ENCODE measurements at places on chromosomes 5 and 9.

- peak; percentile 66 for DNase-seq
These were observed 11.5 kb downstream of the CCDC127 start for GRCh38 chr5:206406-206805.

DNA sequence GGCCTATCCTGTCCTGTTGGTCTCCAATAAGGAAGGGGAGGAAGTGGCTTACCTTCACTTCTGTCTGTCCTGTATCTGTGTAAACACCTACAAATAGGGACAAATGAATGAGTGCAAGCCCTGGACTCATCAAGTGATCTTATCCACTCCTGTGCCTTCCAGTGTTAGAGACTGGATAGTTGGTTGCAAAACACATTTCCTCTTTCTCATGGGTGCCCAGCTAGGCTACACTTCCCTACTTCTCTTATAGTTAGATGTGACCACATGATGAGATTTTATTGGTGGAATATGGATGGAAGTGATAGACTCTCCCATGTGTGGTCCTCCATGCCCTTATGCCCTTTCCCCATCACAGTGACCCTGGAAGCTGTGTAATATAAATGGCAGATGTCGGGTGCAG lies 16.9 kb upstream of the PFDN1 start:
- no peak for DNase-seq

DNA sequence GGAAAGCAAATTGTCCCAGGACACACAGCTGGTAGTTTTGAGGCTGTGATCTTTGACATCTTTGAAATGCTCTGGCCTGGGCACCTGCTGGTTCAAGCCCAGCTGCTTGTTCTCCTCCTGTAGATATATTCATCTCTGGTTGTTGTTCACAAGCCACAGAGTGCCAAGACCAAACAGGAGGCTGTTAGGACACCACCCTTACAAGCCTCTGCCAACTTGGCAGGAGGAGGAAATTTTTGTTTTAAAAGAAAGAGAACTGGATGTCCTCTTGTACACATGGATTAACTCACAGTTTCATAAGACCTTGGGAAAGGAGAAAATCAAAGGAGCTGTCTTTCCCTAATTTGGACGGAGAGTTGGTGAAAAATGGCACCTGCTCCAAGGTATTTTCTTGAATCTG lies 8.5 kb upstream of the ZFP62 start:
- DNase-seq: no peak

DNA sequence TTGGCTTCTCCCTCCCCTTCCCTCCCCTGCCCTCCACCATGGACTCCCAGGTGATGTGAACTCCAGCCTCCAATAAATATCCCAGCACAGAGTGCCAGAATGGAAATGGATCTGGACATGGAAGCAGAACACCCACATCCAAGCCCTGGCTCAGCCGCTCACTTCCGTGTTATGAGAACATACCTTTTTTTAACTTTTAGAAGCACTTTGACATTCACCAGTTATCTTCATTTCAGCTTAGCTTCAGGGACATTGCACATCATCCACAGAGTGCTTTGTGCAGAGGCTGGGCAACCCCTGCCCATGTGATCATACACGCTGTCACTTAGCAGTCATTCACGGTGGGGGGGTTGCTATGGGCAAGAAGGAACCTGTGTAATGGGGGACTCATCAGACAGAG lies 9.1 kb downstream of the AFAP1L1 start:
- no peak for DNase-seq

- no peak for DNase-seq
These were observed 125.1 kb downstream of the RPS23 start for GRCh38 chr5:82152978-82153481.

GRCh38 chr9:129442803-129443511 lies 177.9 kb downstream of the C9orf50 start:
- no peak for DNase-seq

- DNase-seq: peak; percentile 47
These were observed 32.3 kb upstream of the NRG2 start for GRCh38 chr5:140075371-140075770.

GRCh38 chr5:113068559-113068958 lies 92.0 kb downstream of the DCP2 start:
- peak; percentile 62 for DNase-seq

DNA sequence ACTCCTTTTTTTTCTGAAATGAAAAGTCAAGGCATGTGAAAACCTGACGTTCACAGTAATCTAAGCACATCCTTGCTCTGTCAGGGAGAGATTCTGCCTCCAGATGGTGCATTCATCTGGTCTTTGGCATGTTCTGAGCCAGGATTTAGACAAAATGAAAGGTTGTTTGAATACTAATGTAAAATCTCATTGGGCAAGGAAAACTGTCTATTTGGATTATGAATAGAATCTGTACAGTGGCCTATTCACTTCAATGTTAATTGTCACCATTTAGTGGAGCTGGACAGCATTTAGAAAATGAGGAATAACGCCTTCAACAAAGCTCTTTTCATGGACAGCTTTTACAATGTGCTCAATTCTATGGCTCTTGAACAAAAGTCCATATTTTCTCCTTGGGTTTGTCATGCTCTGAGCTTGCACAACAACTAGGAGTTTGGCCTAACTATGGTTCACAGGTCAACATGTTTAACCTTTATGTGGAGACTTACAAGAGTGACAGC lies 28.9 kb downstream of the ARHGEF28 start:
- no peak for DNase-seq

GRCh38 chr5:99866740-99867139 lies 668.4 kb upstream of the FAM174A start:
- no peak for DNase-seq

DNA sequence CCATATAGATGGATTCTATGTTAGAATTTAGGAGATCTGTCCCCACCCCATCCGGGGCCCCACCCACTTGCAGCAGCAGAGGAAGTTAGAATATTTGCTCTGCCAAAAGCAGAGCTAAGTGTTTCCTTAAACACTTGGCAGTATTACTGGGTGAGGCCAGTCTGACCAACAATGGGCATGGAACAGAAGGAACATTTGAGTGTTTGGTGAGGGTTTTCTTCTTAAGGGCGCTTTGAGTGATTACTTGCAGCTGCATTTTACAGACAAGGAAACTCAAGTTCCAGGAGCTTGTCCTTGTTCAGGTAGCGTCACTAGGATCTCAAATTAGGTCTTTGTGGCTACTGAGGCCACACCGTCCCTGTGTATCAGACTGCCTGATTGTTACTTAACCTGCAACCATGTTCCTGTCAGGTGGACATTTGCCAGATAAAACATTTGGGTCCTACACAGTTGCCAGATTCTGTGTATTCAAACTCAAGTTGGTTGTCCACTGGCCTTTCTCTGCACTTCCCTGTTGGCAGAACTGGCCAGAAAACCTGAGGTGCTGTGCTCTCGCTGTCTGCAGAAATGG lies 59.3 kb downstream of the SLC46A2 start:
- no peak for DNase-seq

DNA sequence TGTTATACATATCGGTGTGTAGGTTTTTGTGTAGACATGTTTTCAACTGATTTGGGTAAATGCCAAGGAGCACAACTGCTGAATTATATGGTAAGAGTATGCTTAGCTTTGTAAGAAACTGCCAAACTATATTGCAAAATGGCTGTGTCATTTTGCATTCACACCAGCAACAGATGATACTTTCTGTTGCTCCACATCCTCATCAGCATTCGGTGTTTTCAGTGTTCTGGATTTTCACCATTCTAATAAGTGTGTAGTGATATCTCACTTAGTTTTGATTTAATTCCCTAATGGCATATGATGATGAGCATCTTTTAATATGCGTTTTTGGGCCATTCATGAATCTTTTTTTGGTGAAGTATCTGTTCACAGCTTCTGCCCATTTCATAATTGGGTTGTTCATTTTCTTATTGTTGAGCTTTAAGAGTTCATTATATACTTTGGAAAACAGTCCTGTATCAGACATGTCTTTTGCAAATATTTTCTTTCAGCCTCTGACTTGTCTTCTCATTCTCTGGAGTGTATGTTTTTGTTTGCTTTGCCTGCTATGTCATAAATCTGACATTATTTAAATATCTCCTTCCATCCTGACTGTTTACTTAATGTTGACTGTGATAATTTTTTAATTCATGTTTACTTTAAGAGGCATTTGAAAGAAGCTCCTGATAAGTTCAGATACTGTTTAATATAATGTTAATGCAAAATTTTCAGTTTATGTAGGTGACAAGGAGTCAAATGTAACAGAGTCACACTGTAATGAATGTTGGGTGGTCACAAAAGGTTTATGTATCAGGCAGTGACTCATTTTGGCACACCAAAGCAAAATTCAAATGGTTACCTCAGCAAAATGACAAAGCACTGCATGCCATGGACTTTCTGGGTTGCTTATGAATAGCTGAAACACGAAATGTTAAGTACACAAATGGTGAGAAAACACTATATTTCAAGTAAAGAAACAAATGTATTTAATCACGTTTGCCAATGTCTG lies 181.1 kb upstream of the DAB2 start:
- DNase-seq: peak; percentile 60
